Neural crest cell (in vitro differentiated cells): ENCODE measurements at places on chromosomes 6 and 20.

GRCh38 chr20:23153696-23154341, 67.7 kb upstream of the CD93 start:
- DNase-seq: no peak

DNA sequence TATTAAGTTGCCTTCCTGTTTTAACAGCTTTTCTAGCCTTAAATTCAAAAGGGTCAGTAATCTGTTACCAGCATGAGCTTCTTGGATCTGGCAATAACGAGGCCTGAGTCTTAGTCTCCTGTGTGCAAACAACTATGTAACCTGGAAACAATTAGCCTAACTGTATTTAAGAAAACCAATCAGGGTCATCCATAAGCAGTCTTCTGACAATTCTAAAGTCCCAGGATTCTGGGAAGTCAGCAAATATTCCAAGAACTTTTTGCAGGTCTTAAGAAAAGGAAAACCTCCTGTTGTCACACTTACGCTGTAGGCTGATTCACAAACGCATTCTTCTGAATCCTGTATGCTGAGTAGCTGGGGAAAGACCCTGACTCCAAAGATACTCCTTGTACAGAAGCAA, 90.4 kb downstream of the COL12A1 start:
- no peak for DNase-seq

GRCh38 chr6:26554447-26554696, 16.2 kb downstream of the HMGN4 start:
- DNase-seq: no peak

DNA sequence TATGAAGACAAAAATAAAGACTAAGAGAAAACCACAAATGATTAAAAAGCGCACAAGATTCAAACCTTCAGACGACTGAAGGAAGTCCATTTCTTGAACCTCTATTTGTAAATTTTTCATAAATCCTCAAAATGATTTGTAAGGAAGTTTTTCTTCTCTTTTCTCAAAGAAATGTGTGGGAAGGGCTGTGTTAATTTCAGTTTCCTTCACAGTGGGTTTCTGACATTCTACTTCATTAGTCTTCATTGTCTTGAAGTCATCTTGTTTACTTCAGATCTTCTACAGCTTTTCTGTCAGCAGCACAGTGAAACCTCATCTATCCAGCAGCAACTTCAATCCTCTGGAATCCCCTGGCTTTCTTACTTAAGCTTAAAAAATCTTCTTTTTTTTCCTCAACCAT, 87.6 kb upstream of the MYLIP start:
- DNase-seq: no peak

DNA sequence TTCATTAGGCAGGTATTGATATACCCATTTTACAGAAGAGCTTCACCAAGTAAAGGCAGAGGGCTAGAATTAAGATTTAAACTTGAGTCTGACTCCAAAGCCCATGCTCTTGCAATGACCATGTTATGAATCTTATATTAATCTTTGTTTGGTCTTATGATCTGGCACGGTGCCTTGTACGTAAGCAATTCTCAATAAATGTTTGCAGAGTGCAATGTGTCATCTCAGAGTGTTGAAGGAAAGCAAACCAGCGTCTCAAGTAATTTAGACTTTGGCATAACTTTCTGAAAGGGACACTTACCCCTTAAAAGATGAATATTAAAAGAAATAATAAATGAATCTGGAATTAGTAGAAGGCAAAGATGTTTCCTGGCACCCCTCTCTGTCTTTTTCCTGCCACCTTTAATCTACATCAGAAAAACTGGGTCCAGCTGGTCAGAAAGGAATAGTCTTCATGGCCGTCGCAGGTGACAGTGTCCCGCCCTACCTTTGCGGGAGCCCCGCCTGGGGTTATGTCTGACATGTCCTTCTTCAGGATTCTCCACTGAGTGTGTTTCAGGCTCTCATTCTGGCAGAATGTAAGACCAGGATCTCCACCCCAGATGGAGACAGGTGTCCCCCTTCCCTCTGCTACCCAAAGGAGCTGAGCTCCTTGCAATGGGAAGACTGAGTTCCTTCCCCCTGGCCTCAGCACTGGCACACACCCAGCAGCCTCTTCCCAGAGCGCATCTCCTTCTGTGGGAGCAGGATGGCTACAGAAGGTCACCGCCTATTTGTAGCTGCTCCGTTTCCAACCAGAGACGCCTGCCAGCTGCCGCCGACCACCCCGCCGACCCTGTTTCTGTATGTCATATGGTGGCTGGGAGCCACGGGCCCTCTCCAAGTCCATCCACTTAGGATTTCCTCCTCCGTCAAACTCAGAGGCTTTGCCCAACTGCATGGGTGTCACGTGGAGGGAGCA, 266.3 kb upstream of the ECI2 start:
- DNase-seq: no peak

DNA sequence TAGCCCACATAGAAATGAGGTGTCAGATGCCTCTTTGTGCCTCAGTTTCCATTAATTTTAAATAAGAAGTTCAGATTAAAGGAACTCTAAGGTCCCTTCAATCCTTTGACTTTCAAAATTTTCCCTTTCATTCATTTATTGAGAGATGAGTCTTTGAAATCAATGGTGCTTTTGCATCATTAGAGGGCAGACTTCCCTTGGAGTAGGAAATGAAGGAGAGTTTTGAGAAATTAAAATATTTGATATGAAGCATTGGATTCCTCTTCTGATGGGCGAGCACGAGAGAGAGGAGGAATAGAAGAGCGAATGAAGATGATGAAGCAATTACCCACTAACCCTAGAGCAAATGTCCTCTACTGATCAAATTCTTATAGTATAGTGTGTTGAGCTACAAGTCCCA, 105.7 kb downstream of the EDN1 start:
- DNase-seq: no peak

GRCh38 chr20:19407736-19408135, 195.3 kb downstream of the SLC24A3 start:
- DNase-seq: no peak

DNA sequence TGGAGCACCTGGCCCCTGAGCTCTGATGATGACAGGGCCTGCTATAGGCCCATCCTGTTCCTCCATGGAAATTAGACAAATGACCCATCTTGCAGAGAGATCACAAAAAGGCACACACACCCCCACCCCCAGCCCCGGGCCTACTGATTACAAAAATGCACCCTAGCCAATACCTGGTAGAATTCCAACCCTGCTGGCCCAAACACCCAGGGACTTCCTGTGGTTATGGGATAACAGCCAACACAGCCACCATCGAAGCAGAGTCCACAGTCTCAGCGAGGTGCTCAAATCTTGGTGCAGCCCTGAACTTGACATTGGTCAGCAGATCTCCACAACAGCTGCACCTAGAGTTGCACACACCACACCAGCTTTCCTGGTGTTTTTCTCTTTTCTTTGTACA, 17.0 kb downstream of the NCR2 start:
- DNase-seq: no peak

DNA sequence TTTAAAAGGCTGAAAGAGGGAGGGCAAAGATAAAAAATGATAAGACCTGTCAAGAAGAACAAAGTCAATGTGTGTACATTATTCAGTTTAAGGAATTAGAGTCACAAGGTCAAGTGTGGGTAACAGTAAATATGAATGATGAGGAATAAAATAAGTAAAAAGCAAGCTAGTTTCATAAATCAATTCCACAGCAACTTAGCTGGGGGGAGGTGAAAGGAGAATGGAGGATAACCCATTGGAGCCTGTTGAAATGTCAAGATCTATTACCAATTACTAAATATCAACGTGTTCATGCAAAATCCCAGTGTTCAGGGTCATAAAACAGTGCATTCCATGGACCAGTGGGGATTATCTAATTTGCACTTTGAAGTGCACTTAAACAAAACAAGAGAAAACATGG, 242.9 kb downstream of the TBX18 start:
- DNase-seq: no peak

- no peak for DNase-seq
Observed at GRCh38 chr20:36010076-36010475, 41.7 kb downstream of the CNBD2 start.

- no peak for DNase-seq
Observed at GRCh38 chr20:61599541-61599992, 347.5 kb downstream of the CDH4 start.

- DNase-seq: no peak
Observed at GRCh38 chr6:106460481-106460880, 100.0 kb downstream of the CRYBG1 start.

DNA sequence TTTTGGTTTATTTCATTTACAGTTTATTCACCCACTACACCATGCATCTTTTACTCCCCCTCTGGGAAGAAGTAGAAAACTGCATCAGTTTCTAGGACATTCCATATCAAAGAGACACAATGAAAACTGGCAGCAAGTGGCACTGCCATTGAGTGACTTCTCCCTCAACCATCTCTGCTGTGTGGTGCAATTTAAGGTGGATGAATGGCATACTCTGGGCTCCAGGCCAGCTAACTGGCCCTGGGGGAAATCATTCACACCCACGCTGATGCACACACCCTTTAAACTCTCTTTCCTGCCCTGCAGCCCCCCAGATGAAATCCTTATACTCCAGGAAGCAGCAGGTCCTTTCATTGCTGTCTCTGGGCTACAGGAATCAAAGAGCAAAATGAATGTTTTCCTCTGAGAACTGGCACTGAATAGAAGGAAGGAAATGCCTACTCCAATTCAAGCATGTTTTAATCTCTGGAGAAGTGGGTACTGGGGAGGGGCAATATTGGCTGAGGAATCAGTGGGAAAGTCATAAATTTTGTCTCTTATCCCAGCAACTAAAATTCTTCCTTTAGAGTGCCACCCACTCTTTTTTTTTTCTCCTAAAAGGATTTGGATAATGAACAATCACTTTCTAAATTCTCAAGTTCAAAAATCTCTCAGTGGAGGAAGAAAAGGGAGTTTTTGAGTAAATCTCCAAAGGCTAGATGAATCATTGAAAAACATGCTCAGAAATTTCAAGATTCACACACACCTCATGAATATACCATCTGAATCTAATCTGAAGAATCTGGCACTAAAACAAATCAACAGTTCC, 16.9 kb upstream of the RFPL4B start:
- no peak for DNase-seq
